ENCODE measurements at places on chromosomes 13 and 19.
A peak's percentile ranks its signal among the peaks of the same experiment; 100 is the strongest.

- DNase-seq, result no peak
Measured at GRCh38 chr13:36211567-36211966, 2.8 kb downstream of the SOHLH2 start.

DNA sequence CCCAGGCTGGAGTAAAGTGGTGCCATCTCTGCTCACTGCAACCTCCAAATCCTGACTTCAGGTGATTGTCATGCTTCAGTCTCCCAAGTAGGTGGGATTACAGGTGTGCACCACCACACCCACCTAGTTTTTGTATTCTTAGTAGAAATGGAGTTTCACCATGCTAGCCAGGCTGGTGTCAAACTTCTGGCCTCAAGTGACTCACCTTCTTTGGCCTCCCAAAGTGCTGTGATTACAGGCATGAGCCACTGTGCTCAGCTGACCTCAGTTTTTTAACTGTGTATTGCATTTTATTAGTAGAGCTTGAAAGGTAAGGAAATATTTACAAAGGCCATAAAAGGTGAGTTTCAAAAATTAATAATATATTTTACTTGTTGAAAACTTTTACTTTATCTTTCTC, 2.3 kb downstream of the ZNF726 start:
- no peak for DNase-seq

- peak; percentile 63 for DNase-seq
Measured at GRCh38 chr19:41886761-41887710, 4.1 kb downstream of the ARHGEF1 start.

DNA sequence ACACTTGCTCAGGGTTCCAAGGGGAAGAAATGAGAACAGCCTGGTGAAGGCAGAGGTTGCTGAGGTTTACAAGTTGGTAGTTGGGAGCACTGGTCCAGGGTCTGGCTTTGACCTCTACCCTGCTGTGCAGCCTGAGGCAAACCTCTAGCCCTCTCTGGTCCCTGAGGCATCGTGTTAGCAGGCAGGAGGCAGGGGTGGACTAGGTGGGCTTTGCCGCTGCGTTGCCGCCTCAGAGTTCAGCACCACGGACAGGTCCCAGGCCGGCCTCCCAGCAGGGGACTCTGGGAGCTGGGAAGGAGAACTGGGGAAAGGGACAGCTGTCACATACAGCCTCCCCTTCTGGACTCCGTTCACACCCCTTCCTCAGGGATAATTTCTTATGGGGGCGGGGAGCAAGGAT, 3.1 kb downstream of the NCAN start:
- no peak for DNase-seq

GRCh38 chr13:28582892-28583240, 76.1 kb upstream of the POMP start:
- DNase-seq, result no peak

GRCh38 chr19:18298601-18299000, 17.2 kb upstream of the JUND start:
- no peak for DNase-seq

GRCh38 chr19:17406046-17406886, 836 bp upstream of the BST2 start:
- DNase-seq, result no peak

- DNase-seq, result no peak
Measured at GRCh38 chr13:34926508-34926907, 15.6 kb upstream of the NBEA start.

DNA sequence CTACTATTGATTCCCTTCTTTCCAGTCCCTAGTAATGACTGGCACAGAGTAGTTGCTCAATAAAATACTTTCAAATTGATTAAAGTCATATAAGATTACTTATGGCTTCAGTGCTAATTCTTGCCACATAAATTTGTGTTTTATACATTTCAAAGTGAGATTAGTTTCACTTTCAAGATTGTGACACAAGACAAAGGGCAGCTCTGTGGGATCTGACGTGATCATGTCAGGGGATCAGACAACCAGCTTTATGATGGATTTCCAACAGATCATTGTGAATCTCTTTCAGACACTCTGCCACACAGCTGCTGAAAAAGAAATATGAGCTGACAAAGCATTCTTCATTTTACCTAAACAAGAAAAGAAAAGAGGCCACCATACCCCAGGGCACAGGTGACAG, 73.4 kb upstream of the POMP start:
- no peak for DNase-seq

- DNase-seq, result no peak
Measured at GRCh38 chr19:45352062-45352461, 11.5 kb downstream of the KLC3 start.

GRCh38 chr19:49939721-49940481, 10.6 kb upstream of the NUP62 start:
- no peak for DNase-seq

DNA sequence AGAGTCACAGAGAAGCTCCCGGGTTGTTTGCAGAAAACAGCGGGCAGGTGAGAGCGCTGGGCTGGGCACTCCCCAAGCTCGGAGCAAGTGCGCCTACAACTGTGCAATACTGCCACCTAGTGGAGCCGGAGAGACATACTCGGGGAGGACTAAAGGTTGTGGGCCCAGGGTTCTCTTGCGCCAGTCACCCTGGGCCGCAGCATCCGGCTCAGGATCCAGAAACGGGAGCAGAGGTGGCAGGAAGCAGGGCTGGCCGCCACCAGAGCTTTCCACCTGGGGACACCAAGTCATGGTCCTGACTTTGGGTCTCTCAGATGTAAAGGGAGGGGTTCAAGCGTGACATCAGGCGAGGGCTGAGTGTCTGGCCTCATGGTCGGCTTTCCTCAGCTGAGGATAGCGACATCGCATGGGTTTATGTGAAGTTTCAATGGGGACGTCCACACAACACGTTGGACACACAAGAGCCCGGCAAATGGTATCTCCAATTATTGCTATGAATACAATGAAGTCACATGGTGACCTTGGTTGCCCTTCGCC, 11.2 kb upstream of the KLK4 start:
- DNase-seq, result peak; percentile 32

- DNase-seq, result peak; percentile 70
Measured at GRCh38 chr19:658916-659839, 3.8 kb downstream of the RNF126 start.

GRCh38 chr13:102311901-102312300, 89.9 kb downstream of the FGF14 start:
- no peak for DNase-seq

DNA sequence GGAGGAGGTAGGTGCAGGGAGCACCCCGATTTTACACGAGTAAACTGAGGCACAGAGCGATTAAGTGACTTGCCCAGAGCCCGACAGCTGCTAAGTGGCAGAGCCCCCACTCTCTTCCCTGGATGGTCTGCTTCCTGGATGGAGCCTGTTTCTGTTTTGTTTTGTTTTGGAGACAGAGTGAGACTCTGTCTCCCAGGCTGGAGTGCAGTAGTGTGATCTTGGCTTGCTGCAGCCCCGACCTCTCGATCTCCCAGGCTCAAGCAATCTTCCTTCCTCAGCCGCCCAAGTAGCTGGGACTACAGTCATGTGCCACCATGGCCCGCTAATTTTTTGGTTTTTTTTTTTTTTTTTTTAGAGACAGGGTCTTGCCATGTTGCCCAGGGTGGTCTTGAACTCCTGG, 17.3 kb downstream of the BICRA start:
- DNase-seq, result no peak

DNA sequence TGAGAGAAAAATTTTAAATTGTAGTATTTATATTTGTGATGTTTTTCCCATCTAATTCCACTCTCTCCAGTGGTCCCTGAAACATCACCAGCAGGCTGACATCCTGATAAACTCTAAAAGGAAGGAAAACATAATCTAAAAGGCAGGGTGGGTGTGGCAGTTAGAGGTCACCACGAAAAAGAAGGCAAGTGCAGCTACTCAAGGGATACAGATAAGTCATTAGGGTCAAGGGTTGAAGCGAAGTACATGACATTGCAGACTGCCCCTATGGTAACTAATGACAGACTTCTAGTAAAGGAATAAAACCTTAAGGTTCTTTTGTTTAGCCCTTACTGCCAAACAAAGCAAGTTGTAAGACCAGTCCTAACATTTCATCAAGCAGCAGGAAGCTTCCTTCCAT, 6.0 kb upstream of the NEK3 start:
- no peak for DNase-seq

- no peak for DNase-seq
Measured at GRCh38 chr13:44601586-44601985, 25.5 kb upstream of the TSC22D1 start.

DNA sequence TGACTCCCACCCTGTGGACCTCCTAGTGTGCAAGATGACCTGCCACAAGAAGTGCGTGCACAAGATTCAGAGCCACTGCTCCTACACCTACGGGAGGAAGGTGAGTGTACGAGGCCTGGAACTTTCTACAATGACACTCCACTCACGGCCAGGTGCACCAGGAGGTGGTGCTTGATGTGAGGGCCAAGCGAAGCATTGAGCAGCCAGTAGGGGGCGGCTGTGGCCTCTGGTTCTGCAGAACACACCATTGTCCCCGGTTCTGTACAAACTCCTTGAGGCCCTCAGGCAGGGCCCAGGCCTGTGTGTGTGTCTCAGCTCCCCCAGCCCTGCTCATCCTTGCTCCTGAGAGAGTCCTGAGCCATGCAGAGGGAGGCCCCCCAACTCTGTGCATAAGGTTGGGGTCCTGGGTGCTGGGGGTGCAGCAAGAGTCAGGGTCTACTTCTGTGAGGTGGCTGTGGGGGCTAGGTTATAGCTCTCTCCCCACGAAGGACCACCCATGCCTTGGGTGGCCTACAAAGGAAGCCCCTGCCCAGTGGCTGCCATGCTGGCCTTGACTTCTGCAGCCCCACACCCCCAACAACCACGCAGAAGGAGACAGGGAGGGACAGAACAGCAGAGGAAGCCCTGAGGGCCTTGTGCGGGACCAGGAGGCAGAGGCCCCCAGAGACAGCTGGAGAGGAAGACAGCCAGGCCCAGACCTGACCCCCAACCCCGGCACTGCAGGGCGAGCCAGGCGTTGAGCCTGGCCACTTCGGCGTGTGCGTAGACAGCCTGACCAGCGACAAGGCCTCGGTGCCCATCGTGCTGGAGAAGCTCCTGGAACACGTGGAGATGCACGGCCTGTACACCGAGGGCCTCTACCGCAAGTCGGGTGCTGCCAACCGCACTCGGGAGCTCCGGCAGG, 9.7 kb upstream of the USE1 start:
- no peak for DNase-seq

- no peak for DNase-seq
Measured at GRCh38 chr13:26075498-26075897, 23.7 kb upstream of the SHISA2 start.

GRCh38 chr19:51136851-51137551, 5.1 kb upstream of the SIGLEC7 start:
- DNase-seq, result no peak

GRCh38 chr13:100523411-100523810, 65.2 kb downstream of the GGACT start:
- DNase-seq, result no peak

GRCh38 chr13:35684432-35684831, 207.9 kb upstream of the MAB21L1 start:
- no peak for DNase-seq

GRCh38 chr19:3440082-3440481, 40.2 kb downstream of the SMIM24 start:
- DNase-seq, result peak; percentile 13

- DNase-seq, result no peak
Measured at GRCh38 chr19:12843328-12843727, 5.0 kb downstream of the MAST1 start.

- no peak for DNase-seq
Measured at GRCh38 chr13:66219506-66219905, 1010.6 kb downstream of the PCDH9 start.

GRCh38 chr13:67123165-67123564, 107.0 kb downstream of the PCDH9 start:
- no peak for DNase-seq

GRCh38 chr19:573519-573825, 1.1 kb downstream of the BSG start:
- no peak for DNase-seq

GRCh38 chr19:410243-410781, 1.4 kb upstream of the C2CD4C start:
- no peak for DNase-seq

DNA sequence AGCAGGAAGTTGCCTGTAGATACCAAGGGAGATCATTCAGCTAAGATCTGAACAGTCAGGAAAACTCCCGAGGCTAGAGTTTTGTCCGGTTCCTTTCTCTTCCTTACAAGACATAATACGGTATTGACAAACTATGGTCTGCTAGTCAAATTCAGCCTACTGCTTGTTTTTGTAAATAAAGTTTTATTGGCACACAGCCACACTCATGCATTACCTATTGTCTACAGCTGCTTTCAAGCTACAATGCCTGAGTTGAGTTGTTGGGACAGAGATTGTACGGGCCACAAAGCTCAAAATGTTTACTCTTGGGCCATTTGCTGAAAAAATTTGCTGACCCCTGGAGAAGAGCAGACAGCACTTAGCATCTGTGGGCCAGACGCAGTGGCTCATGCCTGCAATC, 2.5 kb downstream of the SLC1A6 start:
- no peak for DNase-seq

- DNase-seq, result no peak
Measured at GRCh38 chr19:15432018-15432494, 13.3 kb upstream of the AKAP8L start.

All from T-helper 22 cell (primary cell).